ENCODE measurements at places on chromosomes 5 and 9.

DNA sequence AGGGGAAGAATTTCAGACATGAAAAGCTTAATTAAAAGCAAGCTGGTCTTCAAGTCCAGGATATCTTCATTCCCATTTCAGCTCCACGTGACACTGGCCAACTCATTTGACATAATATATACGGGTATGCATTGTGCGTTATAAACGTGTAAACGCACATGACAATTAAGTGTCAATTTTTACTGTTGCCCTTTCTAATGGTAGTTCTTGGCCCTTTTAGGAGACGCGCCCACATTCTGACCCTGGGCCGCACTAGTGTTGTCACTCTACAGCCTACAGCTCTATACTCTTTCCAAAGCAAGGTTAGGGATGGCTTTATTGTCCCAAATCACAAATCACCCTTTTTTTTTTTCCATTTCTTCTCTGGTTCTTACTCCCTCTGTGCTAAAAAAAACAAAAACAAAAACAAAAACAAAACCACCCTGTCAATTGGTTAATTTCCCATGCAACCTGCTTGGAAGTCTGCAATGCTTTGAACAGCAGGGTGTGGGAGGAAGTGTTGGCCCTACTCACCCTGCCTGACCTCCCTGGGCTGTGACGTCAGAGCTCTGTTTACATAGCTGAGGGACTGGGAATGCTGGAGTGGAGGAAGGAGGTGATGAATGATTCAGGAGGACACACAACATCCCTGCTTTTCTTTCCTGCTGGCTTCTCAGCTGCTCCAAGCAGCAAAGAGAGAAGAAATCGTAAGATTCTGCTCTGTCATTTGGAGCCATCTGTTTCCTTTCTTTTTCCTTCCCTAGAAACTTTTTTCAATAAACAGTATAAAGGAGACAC is 19.3 kb downstream of the RFK start:
- DNase-seq = no peak

DNA sequence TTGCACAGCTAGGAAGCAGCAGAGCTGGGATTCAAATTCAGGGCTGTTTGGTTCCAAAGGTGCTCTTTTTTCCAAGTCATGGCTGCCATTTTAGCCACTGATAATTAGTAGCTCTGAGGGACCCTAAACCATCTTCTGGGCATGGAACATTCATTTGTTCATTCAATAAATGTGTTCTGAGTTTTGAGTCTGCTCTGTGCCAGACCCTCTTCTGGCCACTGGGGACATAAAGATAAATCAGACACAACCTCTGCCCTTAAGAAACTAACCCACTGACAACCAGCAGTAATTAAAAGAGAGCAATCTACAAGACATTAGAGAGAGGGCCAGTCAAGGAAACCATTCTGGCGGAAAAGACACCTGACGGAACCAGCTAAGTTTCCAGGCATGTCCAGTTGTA is 2.0 kb upstream of the CPEB4 start:
- no peak for DNase-seq

GRCh38 chr5:9209846-9210492 is 335.9 kb downstream of the SEMA5A start:
- no peak for DNase-seq

DNA sequence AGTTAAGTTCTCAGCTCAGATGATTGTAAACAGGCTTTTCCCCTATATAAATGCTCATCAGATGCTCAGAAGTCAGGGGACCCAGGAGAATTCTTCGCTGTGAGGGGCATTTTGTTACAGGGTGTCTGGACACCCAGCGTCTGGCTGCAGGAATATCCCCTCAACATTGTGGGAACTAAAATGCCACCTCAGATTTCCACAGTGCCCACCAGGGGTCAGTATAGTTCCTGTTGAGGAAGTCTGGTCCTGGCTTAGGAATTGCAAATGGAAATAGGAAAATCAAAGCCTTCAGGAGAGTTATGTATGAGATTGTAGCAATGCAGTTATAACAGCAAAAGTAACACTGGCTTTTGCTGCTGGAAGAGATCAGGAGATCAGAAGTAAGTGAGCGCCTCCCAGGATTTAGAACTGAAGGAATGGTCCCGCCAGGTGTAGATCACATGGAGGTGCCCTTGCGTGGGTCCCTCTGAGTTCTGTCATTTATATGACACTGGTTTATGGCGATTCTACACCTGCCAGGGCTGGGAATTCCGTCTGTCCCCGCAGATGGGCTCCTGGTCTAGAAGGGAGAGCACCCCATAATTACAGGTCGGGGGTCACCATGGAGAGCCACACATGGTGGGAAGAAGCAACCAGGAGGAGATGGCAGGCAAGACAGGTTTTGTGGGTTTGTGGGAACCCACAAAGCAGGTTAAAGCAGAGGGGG is 47.1 kb upstream of the CTSL start:
- peak; percentile 3 for DNase-seq

DNA sequence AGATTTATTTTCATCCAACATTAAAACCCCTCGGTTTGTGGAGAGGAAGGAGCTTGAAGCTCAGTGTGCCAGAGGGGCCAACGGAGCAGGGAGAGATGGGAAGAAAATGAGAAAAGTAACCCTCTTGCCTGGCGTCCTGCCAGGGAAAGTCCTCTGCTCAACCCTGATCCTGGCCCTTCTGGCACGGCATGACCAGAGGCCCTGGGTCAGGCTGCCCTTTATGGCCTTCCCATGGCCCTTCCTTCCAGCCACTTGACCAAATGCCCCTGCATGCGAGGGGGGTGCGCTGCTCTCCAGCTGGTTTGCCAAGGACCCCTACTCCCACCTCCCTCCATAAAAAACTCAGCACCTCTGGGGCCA is 43.8 kb downstream of the SPRY4 start:
- DNase-seq = no peak

- DNase-seq = no peak
These were observed 41.3 kb downstream of the VPS13A start for GRCh38 chr9:77218612-77219011.

GRCh38 chr5:175246242-175246888 is 197.6 kb downstream of the DRD1 start:
- DNase-seq = no peak

DNA sequence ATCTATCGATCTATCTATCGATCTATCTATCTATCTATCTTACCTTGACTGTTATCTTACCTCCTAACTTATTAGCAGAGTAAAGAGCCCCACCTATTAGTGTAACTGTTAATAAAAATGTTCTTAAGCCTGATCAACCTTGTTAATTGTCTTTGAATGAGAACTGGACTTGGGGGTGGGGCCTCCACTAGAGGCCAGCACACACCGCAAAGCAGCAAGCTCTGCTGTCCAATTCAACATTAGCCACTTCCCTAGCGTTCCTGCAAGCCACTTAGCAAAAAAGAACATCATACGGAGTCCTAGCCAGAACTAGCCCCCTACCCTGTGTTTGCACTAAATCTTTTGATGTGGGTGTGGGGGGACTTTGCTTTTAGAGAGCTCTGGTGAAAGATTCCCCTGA is 515.8 kb downstream of the KDM4C start:
- DNase-seq = no peak

- no peak for DNase-seq
These were observed 10.7 kb upstream of the UBAC1 start for GRCh38 chr9:135971892-135972291.

GRCh38 chr5:126970517-126971017 is 59.8 kb downstream of the MARCHF3 start:
- no peak for DNase-seq

GRCh38 chr5:56309262-56309826 is 76.2 kb upstream of the ANKRD55 start:
- no peak for DNase-seq

- no peak for DNase-seq
These were observed 592.2 kb upstream of the ZNF608 start for GRCh38 chr5:125338440-125339174.

DNA sequence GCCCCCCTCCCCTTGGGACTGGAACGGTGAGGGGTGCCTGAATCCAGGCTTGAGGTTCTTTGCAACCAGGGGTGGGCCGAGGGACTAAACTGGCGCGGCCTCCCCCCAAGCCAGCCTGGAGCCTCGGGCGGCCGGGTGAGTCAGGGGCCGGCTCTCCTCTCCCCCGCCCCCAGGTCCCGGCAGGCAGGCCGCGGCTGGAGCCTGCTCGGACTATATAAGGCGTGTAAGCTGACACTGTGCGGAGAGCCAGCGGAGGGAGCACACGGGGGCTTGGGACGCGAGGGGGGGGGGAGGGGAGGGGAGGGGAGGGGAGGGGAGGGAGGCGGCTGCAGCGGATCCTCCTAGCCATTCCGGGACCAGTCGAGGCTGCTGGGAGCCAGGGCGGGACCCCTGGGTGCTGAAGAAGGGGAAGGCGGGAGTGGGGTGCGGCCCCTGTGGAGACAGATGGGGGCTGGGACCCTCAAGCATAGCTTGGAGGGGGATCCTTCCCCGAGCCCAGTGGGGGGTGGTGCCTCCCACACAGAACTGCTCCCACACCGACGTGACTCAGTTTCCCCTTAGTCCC is 595 bp downstream of the PDLIM7 start:
- DNase-seq = peak; percentile 47

- DNase-seq = no peak
These were observed 161.0 kb upstream of the SLC28A3 start for GRCh38 chr9:84501587-84501986.

DNA sequence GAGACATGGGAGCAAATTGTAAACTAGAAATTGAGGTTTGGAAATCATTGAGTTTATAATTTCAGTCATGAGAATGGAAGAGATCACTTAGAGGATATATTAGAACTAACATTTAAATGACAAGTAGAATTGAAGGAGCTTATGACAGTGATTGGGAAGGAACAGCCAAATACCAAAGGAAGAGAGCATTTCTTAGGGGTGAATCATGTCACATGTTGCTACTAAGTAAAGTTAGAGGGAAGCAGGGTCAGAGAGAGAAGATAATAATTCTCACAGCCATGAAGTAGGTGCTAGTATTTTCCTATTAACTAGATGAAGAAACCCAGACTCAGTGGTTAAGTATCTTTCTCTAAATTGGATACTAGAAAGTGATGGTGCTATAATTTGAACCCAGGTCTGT is 59.3 kb downstream of the COMMD10 start:
- no peak for DNase-seq

GRCh38 chr5:32225445-32225844 is 51.3 kb upstream of the GOLPH3 start:
- no peak for DNase-seq

DNA sequence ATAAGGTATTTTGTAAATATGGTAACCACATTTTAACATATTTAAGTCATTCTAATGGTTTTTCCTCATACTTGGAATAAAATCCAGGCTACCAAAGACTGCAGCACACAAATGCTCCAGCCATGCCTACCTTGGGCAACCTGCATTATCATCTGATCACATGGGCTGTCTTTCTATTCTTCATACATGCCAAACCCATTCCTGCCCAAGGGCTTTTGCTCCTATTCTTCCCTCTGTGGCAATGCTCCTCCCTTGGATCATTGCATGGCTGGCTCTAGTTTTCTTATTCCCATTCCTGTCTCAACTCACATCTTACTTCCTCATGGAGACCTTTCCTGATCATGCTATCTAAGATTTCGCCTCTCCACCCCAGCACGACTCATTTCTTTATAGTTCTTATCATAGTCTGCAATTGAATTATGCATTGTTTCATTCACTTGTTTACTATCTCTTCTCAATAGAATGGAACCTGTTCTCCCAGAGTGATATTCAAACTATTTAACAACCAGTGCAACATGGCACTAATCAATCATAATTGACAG is 54.9 kb upstream of the C5orf46 start:
- no peak for DNase-seq

DNA sequence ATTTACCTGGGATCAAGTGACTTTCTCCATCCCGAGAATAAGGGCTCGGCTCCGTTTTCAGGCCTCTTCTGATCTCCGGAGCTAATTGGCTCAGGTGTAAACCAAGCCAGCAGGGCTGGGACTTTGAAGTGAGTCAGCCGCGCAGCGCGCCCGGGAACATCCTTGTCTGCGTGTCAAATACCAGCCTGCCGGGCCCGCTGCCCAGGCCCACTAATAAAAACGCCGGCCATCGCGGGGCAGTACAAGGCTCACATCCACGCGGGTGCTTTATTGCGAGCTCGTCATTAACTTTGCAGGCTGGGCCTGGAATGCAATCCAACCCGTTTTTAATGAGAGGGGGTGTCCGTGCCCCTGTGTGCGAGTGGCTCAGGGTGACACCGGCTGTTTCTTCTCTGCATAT is 416.8 kb downstream of the IRX2 start:
- DNase-seq = no peak

GRCh38 chr5:45355189-45355992 is 340.8 kb downstream of the HCN1 start:
- DNase-seq = no peak

DNA sequence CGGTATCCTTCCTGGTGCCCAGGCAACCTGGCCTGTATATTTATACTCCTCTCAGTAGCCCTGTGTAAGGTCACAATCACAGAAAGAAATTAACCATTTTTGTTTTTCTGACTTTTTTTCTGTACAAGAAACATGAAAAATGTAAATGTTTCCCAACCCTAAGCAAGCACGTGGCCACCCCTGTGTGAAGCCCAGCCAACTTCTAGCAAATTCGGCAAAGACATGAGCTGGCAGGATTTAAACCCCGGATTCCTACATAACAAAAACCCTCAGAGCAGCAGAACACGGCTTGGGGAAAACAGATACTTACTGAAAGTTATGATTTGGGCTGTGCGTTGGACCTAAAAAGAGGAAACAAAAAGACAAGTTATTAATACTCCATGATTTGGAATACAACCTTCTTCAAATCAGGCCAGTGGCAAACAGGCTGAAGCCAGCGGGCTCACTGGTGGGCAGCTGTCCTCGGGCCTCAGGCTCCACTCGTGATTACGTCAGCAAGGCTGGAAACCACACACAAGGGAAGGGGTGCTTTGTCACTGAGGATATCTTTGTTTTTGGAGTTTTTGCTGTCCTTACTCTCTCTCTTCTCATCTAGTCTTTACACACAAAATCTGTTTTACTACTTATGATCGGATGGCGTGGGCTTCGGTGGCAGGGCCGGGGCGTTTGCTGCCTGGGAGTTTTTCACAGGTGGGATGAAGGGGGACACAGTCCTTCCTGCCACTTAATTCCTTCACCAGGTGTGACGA is 194.1 kb downstream of the ROR2 start:
- no peak for DNase-seq

DNA sequence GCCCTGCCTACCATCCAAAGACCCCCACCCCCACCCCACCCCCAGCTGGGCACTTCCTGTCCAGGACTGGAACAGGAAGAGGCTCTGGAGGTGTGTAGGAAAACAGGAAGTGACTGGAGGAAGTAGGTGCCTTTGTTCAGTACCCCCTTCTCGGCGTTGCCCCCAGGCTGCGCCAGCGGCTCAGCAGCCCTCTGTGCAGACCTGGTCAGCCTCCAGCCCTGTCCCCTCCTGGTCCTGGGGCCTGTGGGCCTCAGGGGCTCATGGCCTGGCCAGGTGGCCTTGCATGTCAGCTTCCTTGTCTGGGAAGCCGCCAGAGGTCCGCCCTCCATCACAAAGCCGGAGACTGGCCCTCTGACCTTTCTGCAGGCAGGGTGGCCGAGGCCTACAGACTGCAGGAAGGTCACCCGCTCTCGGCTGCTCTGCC is 26.0 kb downstream of the FLT4 start:
- DNase-seq = no peak

DNA sequence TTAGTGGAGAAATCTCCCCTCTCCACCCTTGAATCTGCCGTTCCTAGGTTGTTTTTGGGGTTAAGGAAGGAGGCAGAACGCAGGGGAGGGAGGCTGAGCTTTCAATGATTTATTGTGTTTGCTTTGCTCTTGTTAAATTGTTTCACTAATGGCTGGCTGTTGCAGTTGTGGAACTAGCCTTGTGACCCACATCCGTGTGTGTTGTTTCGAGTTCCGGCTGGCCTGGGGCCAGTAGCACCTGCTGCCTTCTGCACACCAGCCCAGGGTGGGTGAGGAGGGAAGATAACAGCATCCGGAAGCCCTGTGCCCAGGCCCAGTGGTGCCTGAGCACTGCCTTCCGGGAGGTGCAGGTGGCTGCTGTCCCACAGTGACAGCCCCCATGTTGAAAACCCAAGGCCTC is 3.6 kb downstream of the ERGIC1 start:
- DNase-seq = no peak
